ENCODE measurements at places on chromosomes 11 and 22. TPM values are rescaled to one million over a fixed set of nuclear protein-coding genes. Genes with fewer than 3 reads are reported as not detected.

Gene KCNE3
- total RNA-seq: 3.8 TPM

- DNase-seq: no peak
These were observed 9.3 kb upstream of the NUP50 start for GRCh38 chr22:45154383-45154782.

Gene SESN3
- 15.3 TPM for total RNA-seq

Gene INPP5J
- total RNA-seq: 58.2 TPM

DNA sequence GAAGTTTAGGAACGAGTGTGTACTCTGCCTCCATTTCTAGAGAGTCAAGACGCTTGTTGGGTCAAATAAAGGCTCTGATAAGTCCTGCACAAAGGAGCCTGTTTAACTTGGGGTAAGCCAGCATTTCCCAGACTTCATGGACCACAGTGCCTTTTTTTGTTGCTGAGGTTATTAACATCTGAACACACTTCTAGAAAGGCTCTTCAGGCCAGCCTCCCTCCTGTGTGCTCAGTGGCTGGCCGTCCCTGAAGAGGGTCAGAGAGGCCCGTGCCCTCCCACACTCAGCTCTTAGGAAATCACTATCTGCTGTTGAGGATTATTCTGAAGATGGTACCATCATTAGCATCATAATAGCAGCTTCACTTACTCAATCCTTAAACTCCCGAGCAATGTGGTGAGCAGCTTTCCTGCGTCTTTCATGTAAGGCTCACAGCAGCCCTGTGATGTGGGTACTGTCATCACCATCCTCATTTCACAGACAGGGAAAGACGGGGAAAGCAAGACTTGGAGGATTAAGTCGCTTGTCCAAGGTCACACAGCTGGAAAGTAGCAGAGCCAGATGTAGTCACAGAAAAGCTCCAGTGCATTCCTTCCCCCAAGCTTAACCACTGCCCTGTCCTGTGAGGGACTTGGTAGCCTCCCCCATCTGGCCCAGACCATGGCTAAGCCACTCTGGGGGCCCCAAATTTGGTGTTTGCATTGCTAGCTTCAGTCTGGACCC is 71.3 kb downstream of the TSPAN18 start:
- no peak for DNase-seq

GRCh38 chr11:62560566-62561103 is 13.1 kb downstream of the EEF1G start:
- peak; percentile 88 for DNase-seq

- peak; percentile 89 for DNase-seq
These were observed 17.7 kb downstream of the TXN2 start for GRCh38 chr22:36463783-36464184.

DNA sequence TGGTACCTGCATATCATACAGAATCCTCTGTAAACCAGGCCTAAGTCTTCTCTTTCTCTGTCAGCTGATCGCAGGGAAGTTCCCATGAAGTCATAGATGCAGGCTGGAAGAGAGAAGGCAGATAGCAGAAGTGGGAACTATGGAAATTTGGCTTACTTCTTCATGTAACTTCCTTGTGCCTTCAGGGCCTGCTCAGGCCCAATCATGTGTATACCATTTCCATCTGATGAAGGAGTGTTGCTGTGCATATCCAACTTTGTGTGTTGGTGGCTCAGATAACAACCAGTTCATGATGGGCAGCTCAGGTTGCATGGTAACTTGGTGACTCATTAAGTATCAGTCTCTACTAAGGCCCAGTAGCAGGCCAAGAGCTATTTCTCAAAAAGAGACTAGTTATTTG is 53.1 kb upstream of the CEP295 start:
- no peak for DNase-seq

Gene RHOD
- total RNA-seq: 34.2 TPM

DNA sequence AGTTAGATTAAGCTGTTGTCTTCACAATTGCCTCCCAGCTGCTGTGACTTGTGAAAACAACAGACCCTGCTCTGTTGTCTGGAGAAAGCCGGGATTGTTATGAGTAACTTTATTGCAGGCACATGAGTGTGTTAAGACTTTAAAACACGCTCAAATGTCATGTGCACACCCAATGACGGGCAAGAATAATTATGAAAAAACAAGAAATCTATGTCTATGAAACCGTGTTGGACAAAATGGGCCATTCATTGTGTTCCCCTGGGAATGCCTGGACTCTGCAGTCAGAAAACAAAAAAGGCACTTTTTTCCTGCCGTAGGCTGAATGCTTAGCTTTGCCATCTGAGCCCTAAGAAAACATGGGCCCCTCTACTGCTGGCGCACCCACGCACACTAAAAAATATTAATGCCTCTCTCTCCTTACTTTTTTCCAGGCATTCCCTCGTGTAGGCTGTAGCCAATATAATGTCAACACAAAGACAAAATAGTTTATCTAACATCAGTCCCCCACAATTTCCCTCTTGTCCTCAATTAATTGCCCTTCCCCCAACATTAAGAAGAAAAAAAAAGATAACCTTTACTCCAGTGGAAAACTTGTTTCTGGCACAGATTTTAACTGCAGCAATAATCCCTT is 207.9 kb downstream of the SOX6 start:
- peak; percentile 27 for DNase-seq

Gene BATF2
- total RNA-seq: 3.5 TPM

Gene DERL3
- total RNA-seq: 6.1 TPM

GRCh38 chr11:83093634-83094033 is 21.9 kb upstream of the RAB30 start:
- no peak for DNase-seq

All from right cardiac atrium (tissue), 5 donors.